ENCODE measurements at places on chromosomes 16 and 17.
A peak's percentile ranks its signal among the peaks of the same experiment; 100 is the strongest.

GRCh38 chr16:60818465-60818864, 1217.8 kb downstream of the CDH8 start:
- no peak for DNase-seq

GRCh38 chr16:10868104-10868595, 8.9 kb upstream of the CIITA start:
- no peak for DNase-seq

DNA sequence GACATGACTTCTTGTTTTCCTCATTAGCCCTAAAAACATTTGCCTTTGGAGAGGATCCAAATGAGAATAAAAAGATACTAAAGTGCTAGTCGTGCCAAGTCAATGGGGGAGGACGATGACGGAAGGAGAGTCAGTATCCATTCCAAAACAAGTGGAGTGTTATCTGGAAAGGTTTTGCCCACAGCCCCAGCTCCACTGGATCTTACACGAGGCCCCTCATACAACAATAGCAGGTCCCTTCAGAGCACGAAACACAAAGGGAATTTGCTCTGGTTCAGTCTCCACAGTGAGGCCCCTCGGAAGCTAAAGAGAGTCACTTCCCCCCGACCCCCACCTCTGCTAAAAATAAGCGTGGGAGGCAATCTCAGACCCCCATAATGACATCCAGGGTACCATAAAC, 496.9 kb upstream of the ZFHX3 start:
- no peak for DNase-seq

DNA sequence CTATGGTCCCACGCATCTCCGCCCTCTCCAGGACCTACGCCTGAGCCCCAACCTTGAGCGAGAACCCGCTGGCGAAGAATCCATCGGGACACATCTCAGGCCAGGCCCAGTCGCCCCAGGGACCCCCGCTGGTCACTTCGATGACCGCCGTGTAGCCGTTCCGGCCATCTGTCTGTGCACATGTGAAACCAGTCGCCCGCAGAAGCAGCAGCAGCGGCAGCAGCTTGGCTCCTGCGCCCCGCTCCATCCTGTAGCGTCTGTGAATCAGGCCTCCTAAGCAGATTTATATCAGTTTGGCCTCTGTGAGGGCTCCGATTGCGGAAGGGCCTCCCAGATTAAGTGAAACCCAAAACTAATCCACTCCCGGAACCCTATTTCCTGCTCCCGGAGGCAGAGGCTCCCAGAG, at the start of gene VMO1:
Gene VMO1 (minus strand): TSS at position 259 of the 406 bp plus-strand sequence. CDS start 12 bp downstream, at position 247.
- DNase-seq, result peak; percentile 7

GRCh38 chr16:4414187-4414917, 2.0 kb downstream of the CORO7 start:
- no peak for DNase-seq

DNA sequence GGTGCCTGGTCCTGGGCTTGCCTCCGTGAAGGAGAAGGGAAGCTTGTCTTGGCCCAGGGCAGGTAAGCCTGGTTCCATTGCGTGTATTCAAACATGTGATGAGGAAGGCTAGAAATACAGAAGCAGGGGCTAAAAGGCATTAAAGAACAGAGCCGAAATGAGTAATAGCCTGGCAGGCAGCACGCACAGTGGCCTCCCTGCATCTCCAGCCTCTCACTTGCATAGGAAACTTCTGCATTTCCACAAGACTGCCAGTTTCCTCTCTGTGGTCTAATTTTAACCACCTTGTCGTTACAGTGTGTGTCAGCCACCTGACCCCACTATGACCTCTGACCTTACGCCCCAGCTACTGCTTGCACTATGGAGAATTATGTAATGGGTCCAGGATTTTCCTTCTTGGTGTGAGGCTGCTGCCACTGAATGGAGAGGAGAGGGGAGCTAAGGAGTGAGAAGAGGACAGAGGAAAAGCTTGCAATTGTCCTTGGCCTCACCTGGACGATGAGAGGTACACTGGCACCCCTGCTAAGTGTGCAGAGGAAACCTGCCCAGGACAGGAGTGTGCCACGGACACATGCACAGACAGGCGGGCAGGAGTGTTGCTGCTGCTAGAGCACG, 32.8 kb downstream of the HIC1 start:
- DNase-seq, result peak; percentile 47

- DNase-seq, result no peak
Observed at GRCh38 chr17:82296511-82297279, 20.7 kb downstream of the CD7 start.

GRCh38 chr16:52407778-52408177, 139.2 kb downstream of the TOX3 start:
- DNase-seq, result no peak

DNA sequence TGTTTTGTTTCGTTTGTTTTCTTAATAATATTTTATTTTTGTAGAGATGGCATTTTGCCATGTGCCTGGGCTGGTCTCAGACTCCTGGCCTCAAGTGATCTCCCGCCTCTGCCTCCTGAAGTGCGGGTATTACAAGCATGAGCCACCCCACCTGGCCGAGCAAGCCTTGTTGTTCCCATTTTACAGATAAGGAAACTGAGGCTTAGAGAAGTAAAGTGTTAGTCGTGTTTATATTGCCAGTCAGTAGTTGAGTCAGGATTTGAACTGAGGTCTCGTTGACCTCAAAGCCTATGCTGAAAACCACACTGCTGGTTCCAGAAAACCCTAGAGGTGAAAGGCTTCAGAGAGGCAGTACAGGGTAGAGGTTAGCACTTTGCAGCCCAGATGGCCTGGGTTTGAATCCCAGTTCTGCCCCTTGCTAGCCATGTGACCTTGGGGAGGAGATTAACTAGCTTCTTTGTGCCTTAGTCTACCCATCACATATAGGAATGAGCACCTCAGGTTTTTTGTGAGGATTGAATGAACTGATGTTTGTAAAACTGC, 102.0 kb downstream of the ABCC6 start:
- DNase-seq, result no peak

GRCh38 chr17:42846594-42847280, 2.4 kb downstream of the AOC2 start:
- no peak for DNase-seq

GRCh38 chr17:44314869-44315661, 6.7 kb downstream of the RUNDC3A start:
- peak; percentile 36 for DNase-seq

DNA sequence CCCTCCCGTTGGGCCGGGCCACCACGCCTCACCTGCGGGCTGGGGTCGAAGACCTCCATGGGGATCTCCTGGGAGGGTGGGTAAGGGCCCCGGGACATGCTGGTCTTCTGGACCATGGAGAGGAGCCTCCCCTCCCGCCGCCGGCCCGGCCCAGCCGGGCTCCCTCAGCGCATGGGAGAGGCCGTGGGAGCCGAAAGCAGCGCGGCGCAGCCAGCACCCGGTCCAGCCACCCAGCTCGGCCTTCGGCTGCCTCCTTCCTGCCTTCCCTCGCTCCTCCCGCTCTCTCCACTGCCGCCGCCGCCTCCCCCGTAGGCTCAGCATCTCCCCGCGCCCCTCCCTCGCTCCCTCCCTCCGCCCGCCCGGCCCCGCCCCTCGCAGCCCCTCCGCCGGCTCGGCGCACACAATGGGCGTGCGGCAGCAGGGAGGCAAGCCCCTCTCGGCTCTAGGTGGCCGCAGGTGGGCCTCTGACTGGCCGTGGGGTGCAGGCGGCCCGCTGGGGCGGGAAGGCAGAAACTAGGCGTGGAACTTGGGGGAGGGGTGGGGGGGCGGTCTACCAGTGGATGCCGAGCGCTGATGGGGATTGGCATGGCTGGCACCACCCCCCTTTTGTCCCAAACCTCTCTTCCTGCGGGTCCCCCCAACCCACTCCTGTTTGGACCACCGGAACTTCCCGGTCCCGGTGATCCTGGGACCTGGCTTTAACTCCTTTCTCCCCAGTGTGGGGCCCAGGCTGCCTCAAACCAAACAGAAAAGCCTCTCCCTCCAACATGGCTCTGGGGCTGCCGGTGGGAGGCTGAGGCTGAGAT, at the start of gene CACNB1:
Gene CACNB1 (minus strand): TSS at position 290 of the 806 bp plus-strand sequence. CDS start 174 bp downstream, at position 116.
- DNase-seq, result peak; percentile 52
